ENCODE measurements at places on chromosomes 12 and 14.

- no peak for DNase-seq
These were observed 337.5 kb downstream of the GLT1D1 start for GRCh38 chr12:129190827-129191226.

GRCh38 chr14:55272387-55272786, 1.2 kb downstream of the FBXO34 start:
- DNase-seq = no peak

GRCh38 chr14:68012871-68013270, 193.3 kb downstream of the RAD51B start:
- no peak for DNase-seq

- no peak for DNase-seq
These were observed 19.7 kb downstream of the PPP4R4 start for GRCh38 chr14:94193776-94194175.

DNA sequence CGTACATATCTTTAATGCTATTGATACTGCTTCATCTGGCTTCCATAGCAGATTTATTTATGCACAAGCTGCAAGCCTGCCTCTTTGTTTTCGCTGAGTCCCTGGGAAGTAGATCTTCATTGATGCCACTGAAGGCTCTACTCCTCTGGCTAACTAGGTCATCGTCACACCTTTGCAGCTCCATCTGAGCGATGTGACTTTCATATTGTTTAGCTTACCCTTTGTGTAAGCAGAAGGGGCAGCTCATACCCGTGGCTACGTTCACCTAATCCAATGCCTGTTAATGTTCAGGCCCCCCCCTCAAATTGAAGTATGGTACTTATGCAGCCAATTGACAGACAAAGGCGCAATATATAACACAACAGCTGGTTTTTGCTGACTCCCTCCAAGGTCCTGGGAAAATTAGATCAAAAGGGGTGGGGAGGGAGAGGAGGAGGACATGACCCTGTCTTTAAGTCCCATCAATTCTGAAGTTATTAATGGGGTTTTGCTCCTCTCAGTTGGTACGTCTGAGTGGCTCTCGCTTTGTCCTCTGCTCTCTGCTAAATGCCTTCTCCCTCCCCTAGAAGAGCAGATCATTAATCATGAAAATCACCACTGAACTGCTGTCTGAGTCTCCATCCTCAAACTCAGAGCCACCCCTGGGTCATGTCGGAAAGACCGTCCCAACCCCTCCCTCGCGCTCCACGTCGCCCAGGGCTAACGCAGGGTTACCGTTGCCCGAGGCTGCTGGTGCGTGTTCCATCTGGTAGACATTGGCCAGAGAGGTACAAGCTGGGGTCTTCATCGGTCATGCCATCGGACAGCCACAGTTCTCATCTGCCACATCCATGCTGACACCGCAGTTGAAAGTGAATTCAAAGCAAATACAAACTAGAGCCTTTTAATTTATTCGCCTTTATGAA, 128.8 kb downstream of the ADGRD1 start:
- no peak for DNase-seq

DNA sequence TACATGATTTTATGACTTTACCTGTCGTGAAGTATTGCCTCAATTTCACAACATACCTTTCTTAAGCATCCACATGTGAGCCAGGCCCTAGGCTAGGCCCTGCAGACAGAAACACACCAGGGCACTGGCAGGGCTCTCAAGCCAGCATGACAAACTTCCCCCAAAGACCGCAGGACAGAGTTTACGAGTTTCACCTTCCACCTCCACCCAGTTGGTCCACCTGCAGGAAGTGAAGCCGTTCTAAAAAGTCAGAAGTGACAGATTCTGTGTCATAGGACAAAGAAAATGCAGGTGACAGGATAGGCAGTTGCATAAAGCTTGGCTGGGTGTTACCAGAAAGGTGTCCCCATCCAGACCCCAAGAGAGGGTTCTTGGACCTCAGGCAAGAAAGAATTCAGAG, 382.3 kb downstream of the PCNX1 start:
- DNase-seq = no peak

DNA sequence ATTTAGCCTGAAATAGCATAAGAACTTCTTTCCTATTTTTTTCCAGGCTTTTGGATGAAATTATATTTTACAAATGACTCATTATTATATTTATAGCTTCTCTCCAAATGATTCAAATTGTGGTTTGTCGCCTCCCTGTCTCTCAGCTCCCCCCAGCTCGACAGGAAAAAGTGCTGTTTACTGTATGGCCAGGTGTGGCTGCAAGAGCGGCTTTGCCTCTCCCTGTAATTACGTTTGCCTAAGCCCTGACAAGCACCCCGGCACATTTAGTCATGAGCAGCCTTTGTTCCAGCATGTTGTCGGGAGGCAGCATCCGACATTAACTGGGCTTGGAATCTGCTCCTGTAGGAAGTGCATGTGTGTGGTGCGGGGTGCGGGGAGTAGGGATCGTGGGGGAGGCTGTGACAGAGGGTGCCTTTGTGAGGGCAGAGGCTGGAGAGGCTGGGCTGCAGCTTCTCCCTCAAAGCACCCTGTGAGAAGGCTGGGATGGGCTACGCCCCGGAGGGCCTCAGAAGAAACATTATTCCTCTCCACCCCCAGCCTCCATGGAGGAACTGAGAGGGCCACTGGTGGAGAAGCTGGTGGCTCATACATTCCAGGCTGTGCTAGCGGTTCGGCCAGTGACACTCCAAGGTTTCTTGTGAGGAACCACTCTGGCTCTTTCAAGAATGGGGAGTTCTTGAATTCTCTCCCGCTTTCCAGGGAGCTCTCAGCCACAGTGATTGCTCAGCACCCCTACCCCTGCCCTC, 42.1 kb upstream of the CTDSP2 start:
- DNase-seq = no peak
